ENCODE measurements at places on chromosomes 7 and 10.

- DNase-seq, result no peak
These were observed 85.8 kb downstream of the SNX13 start for GRCh38 chr7:17854261-17855047.

GRCh38 chr10:29691564-29692072 is 56.8 kb upstream of the SVIL start:
- DNase-seq, result no peak

DNA sequence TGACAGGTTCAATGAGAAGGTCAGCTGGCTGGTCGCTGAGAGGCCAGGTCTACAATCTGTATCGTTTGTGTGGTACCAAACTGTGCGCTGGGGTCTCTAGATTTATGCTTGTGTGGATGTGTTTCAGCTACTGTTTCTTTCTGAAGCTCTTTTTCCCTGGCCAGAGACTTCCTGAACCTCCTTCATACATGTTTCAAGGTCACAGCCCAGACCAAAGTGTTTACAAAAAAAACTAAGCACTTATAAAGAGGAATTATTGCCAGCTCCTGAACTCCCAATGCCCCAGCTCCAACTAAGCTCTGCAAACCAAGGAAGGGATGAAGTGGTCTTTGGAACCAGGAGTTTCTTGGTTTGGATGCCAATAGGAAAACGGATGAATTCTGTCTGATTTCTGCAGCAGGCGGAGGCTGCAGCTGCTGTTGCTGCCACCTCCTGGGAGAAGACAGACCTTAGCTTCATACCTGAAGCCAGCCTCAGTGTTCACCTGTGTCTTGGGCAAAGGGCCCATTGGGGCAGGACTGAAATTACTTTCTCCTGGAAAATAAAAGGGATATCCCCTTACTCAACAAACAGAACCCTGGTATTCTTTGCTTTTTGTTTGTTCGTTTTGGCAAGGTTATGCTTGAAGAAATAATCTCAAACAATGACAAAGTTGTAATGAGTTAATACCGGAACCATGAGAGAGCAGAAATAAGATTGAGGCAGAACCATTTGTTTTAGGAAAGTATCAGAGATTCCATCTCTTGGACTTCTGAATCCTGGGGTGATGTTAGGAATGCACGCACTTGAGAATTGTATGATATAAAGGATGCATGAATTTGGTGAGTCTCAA is 24.6 kb upstream of the MKLN1 start:
- DNase-seq, result no peak

GRCh38 chr7:100674411-100675104 is 1.0 kb downstream of the GNB2 start:
- no peak for DNase-seq

GRCh38 chr7:23445326-23445725 is 25.0 kb downstream of the IGF2BP3 start:
- DNase-seq, result no peak

- no peak for DNase-seq
These were observed at the start of gene COL26A1 for GRCh38 chr7:101362334-101363195. COL26A1 (plus strand) TSS chr7:101362875; CDS start chr7:101363033, 158 bp downstream.

DNA sequence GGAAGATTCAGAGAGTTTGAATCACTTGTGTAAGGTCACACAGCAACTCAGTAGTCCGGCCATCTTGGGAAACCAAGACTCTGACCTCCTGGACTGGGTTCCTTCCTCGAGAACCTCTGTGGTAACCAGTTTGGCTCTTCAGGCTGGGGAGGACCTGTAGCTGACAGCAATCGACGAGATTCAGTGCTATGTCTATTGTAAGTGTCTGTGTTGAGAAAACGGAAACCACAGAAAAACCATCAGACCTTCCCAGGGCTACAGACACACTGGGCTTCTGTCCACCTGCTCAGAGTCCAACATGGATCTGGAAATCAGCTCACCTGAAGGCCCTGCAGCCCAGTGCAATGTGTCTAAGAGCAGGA is 403.7 kb downstream of the RPS24 start:
- no peak for DNase-seq

- no peak for DNase-seq
These were observed 124.8 kb downstream of the CPED1 start for GRCh38 chr7:121113288-121113687.

- no peak for DNase-seq
These were observed 61.1 kb downstream of the RNF133 start for GRCh38 chr7:122637784-122638183.

GRCh38 chr10:69780077-69780476 is 21.6 kb upstream of the COL13A1 start:
- no peak for DNase-seq

DNA sequence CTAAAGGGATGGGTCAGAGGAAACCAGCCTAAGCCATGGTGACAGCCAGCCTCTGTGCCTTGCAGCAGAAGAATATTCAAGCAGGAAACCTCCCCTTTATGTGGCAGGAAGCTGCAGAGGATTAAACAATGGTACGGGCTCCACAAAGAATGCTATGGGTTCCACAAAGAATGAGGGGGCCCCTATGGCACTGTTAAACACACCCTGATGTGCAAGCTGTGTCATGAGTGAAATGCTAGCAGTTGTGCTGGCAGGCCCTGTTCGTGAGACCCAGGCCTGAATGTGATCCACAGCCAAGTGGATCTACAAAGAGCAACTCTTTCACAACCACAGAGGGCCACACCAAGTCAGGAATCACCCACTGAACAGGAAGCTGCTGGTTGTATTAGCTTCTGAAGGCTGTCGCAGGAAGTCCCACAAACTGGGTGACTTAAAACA is 68.9 kb downstream of the MYOF start:
- no peak for DNase-seq

DNA sequence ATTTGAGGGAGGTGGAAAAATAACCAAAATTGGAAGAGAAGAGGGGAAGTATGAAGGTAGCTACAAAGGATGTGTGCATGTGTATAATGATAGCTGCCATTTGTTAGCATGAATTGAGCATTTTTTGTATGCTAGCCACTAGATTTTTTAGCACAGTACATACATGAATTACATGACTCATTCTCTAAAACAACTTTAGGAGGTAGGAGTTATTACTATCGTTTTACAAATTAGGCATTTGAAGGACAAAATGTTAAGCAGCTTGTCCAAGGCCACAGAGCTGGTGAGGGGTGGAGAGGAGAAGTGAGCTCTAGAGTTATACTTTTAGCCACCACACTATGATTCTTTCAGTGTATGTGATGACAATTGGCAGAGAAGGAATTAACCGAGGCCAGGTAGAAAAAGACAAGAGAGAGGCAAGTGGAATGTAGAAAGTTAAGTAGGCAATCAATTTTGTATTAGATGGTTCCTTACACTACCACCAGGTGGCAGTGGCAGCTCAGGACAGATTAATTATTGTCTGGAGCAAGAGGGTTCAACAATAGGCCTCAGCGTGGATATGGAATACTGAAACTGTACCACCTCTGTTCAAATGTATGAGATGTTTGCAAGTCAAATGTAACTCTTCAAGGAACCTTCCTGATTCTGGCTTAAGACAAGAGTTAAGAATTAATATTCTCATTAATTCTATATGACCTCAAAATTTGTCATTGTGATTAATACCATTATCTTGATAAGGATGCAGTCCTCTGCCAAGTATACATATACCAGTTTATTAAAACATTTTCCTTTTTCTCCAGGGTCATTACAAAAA is 128.0 kb downstream of the MBL2 start:
- no peak for DNase-seq

DNA sequence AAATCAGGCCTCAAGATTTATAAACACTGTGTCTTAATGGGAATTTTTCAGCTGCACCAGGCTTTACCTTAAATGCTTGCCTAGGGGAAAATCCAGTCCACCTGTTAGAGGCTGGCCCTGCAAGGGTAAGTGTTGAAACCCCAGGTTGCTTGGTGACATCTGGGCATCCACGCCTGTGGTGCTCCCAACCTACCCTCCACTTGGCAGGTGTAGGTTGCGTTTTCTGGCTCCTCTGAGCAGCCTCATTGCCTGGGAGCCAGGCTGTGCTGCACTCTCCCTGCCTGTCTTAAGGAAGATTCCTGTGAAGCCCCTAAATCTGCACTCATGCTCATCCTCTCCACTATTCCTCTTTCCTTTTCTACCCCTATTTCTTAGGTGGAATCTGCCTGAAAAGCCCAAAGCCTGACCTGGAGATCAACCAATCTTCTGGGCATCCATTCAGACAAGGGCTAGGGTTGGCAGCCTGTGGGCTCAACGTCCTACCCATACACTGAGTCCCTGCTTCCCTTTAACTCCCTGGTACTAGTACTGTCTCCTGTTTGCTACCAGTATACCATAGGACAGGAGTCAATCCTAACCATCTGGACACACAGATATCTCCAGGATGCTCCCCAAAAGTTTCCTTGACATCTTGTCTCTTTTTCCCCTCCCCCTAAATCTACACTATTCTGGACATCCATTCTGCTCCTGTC is 150.4 kb downstream of the PDE1C start:
- no peak for DNase-seq

DNA sequence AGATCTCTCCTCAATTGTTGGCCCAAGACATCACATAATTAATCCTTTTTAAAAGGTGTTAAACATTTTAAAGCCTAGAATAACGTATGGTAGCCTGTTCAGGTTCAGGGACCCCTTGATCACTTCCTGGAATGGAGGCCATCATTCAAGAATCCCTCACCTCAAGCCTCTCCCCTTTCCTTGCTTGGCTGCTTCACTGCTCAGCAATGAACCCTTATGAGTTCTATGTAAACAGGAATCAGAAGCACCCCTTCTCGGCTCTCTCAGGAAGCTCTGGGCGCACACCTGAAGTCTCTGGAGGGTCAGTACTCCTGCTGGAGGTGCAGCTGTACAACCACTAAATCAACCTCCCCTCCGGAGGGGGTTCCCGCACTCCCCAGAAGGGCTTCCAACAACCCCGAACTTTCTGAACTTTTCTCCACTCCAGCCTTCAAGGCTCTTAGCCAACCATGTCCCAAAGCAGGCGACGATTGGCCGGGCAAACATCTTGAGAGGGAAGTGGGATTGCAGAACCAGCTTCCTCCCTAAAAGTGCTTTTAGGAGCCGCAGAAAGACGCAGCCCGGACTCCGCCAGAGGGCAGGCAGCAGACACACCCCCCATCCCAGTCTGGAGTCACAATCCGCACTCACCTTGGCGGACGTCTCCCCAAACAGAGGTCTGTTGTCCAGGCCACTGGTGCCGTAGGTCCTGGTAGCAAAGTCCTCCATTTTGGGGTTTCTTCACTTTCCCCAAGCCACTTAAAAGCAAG is 562 bp downstream of the TMEM243 start:
- no peak for DNase-seq

DNA sequence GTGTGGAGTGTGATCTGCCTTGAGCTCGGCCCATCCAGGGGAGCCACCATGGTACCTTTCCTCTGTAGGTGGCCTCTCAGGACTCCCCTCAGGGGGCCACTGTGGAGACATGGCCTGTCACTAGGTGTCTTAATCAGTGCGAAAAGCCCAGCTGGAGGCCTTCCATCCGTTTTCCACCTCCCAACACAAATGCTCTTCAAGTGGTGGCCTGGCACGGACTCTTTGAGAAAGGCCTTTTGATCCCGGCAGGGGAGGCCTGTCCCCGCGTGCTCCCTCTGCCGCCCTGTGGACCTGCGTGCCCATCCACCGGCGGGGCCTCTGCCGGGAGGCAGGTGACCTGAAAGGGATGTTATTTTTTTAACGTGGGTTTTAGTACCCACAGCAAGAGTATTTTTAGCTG is 149.5 kb downstream of the RGS10 start:
- DNase-seq, result no peak

- no peak for DNase-seq
These were observed at the start of gene ASB15 for GRCh38 chr7:123601530-123601929. ASB15 (plus strand) TSS chr7:123601821; CDS start chr7:123614503, 12,682 bp downstream.

DNA sequence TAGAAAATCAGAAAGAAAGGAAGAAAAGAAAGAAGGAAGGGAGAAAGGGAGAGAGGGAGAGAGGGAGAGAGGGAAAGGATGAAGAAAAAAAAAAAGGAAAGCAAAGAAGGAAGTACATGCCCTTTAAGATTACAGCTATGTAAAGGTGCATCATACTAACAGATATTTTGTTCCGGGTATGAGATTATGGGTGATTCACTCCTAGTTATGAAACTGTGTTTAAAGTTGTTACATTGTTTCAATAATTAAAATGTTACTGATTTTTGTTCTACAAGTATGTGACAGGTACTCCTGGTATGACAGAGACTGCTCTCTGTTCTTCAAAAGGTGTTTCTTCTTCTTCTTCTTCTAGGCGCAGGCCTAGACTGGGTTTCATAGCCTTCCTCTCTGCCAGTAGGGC is 808.9 kb downstream of the GRID1 start:
- no peak for DNase-seq

GRCh38 chr10:122144199-122144598 is 126.9 kb upstream of the BTBD16 start:
- no peak for DNase-seq

GRCh38 chr10:130932326-130933007 is 379.1 kb downstream of the TCERG1L start:
- no peak for DNase-seq

DNA sequence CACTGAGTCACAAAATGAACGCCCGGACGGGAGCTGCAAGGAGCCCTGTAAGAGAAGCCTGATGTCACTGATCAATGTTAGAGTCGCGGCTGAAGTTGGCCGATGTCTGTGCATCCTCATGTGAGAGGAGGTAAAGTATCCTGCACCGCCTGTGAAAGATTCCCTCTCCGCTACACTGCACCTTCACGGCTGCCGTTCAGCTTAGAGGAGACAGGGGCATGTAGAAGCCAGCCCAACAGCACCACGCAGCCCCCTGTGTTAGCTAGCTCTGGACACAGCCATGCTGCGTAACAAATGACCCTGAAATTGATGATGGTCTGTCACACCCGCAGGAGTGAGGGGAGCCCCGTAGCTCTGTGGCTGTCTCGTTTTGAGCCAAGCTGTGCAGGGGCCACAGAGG is 81.5 kb upstream of the DIP2C start:
- DNase-seq, result no peak

DNA sequence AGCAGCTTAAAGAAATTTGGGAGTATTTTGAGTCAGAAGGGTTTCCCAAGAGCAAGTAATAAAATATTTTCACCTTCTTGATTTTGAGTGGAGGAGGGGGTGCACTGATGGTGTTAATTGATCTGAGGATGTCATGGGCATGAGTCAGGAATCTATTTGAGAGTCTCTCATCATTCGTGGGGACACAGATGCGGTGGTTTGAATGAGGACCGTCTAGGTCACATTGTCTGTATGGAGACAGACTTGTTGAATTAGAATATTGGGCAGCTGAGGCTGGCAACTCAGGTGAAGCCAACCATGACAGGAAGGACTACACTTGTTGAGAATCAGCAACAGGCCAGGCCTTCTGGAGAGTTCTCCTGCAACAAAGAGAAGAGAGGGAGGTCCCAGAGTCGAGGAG is 127.0 kb downstream of the INSYN2A start:
- DNase-seq, result no peak

GRCh38 chr10:77504196-77504872 is 133.3 kb downstream of the KCNMA1 start:
- DNase-seq, result no peak

GRCh38 chr10:47121336-47121735 is 178.7 kb upstream of the GDF10 start:
- no peak for DNase-seq

GRCh38 chr7:144026203-144026883 is 22.4 kb upstream of the OR2A5 start:
- no peak for DNase-seq

GRCh38 chr7:71208881-71209280 is 76.9 kb downstream of the GALNT17 start:
- no peak for DNase-seq
